Activated T-cell treated with anti-CD3 and anti-CD28 coated beads, Interleukin-2, amount 50 U/mL, for 4 hours (primary cell): ENCODE measurements at places on chromosomes 5 and 9. TPM values are rescaled to one million over a fixed set of nuclear protein-coding genes. Genes with fewer than 3 reads are reported as not detected.

Gene PCDHGB2
- 0.13 TPM for total RNA-seq

Gene ACTBL2
- total RNA-seq, result not detected

Gene SCGB3A1
- total RNA-seq, result not detected

Gene F12
- 5.7 TPM for total RNA-seq

Gene GARNL3
- total RNA-seq, result 0.66 TPM

Gene PCDHAC1
- not detected for total RNA-seq

Gene TAF11L5
- total RNA-seq, result not detected

Gene PRR16
- total RNA-seq, result not detected

Gene IFNK
- not detected for total RNA-seq

Gene NHP2
- 409 TPM for total RNA-seq

Gene RUSC2
- 5.5 TPM for total RNA-seq

Gene PCDHGC4
- total RNA-seq, result not detected

Gene LYSMD3
- 10.2 TPM for total RNA-seq

Gene FABP6
- total RNA-seq, result not detected

Gene DRD1
- not detected for total RNA-seq

Gene PLPPR1
- total RNA-seq, result not detected

Gene PCA3
- not detected for total RNA-seq

Gene CDKN2B
- total RNA-seq, result not detected

Gene SNX18
- total RNA-seq, result 10.9 TPM

Gene POLK
- 28.0 TPM for total RNA-seq

Gene PPP6C
- total RNA-seq, result 51.4 TPM

Gene EPB41L4A
- 0.35 TPM for total RNA-seq

Gene OTULINL
- total RNA-seq, result 5.6 TPM

Gene NACC2
- 6.2 TPM for total RNA-seq

Gene RPL37
- total RNA-seq, result 1,753 TPM

Gene MEIKIN
- total RNA-seq, result not detected
